ENCODE measurements at places on chromosomes 6 and 20. TPM values are rescaled to one million over a fixed set of nuclear protein-coding genes. Genes with fewer than 3 reads are reported as not detected.

The SIRPB2 gene
- total RNA-seq: 0.50 TPM

DNA sequence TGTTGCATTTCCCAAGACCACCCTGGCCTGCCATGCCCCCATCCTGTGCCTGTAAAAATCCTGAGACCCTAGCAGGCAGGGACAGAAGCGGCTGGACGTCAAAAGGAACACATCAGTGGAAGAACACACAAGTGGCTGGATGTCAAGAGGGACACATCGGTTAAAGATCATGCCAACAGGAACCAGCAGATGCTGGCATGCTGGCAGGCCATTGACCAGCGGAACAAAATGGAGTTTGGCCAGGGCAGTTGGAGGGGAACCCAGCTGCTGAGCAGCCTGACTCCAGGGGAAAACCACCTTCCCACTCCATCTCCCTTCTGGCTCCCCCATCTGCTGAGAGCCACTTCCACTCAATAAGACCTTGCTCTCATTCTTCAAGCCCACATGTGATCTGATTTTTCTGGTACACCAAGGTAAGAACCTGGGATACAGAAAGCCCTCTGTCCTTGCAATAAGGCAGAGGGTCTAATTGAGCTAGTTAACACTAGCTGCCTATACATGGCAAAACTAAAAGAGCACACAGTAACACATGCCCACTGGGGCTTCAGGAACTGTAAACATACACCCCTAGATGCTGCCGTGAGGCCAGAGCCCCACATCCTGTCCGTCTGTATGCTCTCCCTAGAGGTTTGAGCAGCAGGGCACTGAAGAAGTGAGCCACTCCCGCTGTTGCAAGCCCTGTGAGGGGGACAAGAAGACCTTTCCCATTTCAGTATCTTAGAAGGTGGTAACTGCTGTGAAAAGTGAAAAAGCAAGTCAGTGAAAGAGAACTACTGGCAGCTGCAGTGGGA is 4.2 kb upstream of the TSBP1 start:
- DNase-seq: no peak

GRCh38 chr6:106510090-106510970 is 119.0 kb downstream of the RTN4IP1 start:
- DNase-seq: peak; percentile 62

DNA sequence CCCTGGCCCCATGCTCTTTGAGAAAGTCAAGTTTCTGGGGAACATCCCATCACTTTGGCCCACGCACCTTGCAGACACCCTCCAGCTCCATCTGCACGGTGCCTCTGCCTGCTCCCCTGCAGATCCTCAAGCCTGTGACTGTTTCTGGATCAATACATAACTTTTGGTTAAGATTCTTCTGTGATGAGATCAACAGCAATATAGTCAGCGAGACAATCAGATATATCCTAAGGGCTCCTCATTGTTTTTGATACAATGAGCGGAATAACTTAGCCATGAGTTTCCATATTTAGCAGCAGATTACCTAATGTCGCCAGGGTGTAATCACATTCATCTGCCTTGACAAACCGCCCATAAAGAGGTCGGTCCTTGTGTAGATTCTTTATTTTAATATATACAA is 109.3 kb upstream of the MTHFD1L start:
- no peak for DNase-seq

The RBPJL gene
- 0.23 TPM for total RNA-seq

- no peak for DNase-seq
Observed at GRCh38 chr20:43716757-43717615, 9.8 kb downstream of the GTSF1L start.

DNA sequence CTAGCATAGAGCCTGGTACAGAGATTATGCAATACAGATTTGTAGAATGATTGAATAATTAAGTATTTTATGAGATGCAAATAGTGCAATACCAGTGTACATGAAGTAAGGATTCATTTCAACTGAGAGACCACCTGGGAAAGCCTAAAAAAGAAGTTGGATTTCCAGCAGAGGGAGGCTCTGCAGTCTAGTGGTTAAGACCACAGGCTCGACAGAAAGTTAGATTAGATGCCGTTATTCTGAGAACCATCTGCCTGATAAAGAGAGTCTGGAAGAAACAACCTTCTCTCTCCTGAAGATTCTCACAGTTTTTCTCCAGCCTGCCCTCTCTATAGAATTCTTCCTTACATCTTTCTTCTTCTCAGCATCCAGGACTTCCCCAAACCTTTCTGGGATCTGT is 13.6 kb upstream of the TNFRSF21 start:
- no peak for DNase-seq

DNA sequence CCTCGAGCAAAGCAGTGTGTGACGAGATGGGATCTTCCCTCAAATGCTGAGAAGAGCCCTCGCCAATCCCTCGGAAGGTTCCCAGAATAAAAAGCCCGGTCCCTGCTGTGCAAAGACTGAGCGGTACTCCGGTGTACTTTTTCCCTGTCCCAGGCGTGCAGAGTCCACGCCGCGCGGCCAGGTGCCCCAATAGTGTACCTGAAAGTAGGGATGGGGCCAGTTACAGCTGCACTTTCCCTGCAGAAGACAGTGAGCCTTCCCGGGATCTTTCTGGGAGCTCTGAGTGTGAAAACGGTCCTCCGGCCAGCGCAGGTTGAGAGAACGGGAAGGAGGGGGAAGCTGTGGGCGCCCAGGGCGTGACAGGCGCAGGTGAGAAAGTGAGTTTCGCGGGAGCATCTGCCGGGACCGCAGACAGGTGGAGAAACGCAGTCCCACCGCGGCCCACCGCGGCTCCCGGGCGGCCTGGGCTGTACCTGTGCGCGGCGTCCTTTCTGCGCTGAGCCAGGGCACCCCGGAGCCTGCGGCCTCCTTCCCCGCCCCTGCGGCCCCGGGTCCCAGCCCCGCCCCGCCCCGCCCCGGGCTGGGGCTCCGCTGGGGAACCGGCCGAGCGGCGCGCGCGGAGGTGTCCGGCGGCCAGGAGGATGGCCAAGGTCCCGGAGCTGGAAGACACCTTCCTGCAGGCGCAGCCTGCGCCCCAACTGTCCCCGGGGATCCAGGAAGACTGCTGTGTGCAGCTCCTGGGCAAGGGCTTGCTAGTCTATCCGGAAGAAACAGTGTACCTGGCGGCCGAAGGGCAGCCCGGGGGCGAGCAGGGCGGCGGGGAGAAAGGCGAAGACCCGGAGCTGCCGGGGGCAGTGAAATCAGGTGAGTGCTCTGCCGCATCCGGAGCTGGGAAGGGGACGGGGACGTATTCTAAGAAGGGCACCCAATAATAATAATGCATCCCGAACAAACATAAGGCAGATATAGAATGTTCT is at the start of gene RFX6:
Gene RFX6, plus strand, starts transcription at position 608 of the 977 bp plus-strand sequence. Its CDS starts 34 bp downstream, at position 642.
- DNase-seq: no peak

DNA sequence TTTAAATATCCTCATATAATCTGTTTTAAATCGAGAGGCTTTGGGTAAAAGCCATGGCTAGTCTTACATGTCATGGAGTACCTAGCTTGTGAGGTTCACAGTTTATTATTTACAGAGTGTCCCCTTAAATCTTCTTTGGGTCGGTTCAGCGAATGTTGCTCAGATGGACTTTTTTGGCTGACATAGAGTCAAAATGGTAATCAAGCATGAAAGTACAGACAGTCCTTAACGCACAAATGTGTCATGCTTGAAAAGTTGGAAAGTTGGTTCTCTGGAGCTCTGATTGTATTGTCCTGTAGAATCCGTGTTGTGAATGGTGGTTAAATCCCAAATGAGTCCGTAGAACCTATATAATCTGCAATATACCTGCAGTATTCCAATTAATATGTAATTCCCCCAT is 22.0 kb downstream of the PTPN1 start:
- DNase-seq: no peak

GRCh38 chr6:113995634-113996033 is 24.7 kb upstream of the HDAC2 start:
- DNase-seq: no peak

The COL9A3 gene
- total RNA-seq: 4.0 TPM

GRCh38 chr6:148491638-148492251 is 149.1 kb downstream of the SASH1 start:
- no peak for DNase-seq

The NT5DC1 gene
- 50.4 TPM for total RNA-seq

The ZNF322 gene
- total RNA-seq: 7.8 TPM

DNA sequence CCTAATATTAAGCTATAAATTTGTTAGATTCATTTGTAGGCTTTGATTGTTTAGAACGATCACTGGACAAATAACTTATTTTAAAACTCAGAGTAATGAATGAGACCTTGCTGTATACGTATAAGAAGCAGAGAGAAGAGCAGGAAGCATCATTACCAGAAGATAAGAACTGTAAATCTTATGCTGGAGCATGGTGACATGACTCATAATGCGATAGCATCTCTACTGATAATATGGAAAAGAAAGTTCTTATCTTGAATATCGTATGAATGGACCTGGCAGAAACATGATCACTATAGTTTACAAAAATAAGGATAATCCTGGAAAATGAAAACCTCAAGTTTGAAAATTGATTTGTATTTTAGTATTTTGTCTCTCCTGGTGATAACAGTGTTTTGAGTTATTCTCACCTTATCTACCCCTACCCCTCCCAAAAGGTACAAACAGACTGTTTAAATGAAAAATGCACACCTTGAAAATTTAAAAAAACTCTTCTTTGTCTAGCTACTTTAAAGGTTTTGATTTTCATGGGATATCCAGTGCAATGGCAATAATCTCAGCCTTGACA is 2.0 kb upstream of the ZSCAN26 start:
- DNase-seq: no peak

DNA sequence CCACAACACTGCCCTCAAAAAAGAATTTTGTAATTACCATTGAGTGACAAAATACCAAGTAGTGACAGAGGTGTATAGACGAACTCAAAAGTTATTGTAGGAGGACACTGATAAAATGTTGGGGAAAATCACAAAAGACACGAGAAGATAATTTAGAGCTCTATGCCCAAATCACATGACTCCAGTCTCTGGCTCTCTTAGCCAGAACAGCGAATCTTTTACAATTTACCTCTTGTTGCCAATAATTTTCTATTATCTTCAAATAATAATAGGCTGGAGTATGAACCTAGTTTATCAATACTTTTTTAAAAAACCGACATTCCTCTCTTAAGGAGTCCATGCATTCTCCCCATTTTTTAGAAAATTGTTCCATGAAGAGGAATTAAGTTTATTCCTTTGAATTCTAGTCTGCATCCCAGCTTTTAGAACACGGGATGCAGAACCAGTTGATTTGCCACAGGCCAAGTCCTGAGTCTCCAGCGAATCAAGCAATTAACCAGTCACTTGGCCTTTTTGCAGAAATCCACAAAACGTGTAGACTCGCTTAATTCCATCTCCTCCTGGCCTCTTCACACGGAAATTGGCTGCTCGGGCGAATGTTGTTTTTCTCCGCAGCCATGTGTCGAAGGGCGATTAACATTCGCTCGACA is 507 bp upstream of the RIPPLY2 start:
- DNase-seq: no peak

DNA sequence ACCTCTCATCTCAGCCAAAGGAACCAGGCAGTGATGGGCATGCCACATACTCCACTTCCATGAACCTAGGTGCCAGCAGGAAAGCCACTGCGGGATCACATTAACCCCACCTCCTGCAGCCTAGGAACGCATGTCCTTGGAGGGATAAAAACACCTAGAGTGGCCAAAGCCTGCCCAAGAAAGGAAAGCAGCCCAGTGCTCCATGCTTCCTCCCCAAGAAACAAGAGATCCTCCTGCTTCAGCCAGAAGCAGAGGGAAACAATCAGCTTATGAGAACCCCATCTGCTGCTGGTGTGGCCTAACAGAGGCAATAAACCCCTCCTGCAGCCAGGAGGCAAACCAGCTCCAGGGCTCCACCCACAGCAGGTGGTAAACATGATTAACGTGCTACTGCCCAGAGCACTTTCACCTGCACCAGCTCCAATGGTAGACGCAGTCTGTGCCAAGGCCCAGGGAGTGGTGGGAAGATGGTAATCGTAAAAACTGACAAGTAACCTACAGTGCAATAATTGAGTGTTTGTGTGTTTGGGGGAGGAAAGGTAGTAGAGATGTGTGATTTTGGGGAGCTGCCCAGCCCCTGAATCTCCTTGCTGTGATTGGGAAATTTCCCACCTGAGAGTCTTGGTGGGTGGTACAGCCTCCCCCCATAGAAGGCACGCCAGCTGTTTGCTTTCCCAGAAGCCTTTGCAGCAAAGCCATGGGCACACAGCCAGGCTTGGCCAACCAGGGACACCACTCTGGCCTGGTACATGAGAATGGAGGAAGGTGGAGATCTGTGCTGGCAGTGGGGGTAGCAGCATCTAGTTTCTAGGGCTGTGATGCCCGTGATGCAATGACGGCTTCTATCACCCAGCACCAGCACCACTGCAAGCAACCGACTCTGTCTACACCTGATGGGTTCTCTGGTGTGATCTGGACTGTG is 50.6 kb upstream of the TBC1D7 start:
- peak; percentile 46 for DNase-seq

The C6orf132 gene
- 0.38 TPM for total RNA-seq

DNA sequence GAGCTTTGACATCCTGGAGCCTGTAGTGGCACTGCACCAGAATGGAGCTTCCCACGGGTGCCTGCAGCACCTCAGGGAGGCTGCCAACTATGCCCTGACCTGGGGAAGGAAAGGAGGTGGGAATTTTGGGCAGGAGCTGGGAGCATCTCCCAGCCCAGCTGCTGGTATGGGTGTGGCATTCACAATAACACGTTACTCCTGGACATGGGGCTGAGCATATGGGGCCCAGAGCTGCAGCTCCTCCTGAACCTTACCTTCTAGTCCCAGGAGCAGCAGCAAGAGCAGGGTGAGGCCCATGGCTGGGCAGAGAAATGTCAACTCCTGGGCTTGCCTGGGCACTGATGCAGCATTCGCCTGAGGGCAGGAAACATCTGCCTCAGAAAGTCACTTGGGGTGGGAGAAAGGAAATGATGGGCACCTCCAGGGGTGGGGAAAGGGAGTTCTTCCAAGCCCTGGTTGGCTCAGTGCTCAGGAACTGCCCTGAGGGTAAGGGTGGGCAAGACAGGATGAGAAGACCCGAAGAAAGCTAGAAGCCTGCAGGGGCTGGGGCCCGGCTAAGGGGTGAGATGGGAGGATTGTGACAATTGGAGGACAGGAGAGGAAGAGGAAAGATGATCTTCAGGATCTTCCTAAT is at the start of gene TREML1:
Gene TREML1, minus strand, starts transcription at position 356 of the 634 bp plus-strand sequence. Its CDS starts 59 bp downstream, at position 297.
- DNase-seq: no peak

GRCh38 chr20:6863355-6863754 is 95.9 kb downstream of the BMP2 start:
- DNase-seq: no peak

GRCh38 chr6:146582857-146583256 is 15.9 kb upstream of the ADGB start:
- no peak for DNase-seq

GRCh38 chr20:50559149-50559548 is 49.0 kb downstream of the PTPN1 start:
- DNase-seq: no peak

DNA sequence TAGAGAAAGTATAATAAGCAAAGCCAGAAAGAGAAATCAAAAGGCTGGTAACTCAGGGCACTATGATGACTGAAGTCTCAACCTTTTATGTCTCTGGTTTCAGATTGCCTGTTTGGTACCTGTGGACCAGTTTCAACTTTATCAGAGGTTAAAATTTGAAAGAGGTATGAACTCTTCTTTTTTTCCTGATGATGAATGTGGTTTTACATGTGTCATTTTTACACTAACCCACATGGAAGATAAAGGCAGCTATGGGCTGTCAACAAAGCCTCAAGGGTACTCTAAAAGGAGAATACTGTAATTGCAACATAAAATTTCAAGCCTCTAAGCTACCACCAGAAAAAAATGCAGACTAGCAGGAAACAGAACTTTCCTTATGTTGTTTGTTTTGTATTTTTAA is 52.4 kb downstream of the RNF144B start:
- DNase-seq: no peak

Measured in left lobe of liver (tissue), 2 donors.